ENCODE measurements at places on chromosomes 11 and 22. TPM values are rescaled to one million over a fixed set of nuclear protein-coding genes. Genes with fewer than 3 reads are reported as not detected.

Gene TPBGL
- not detected for total RNA-seq

Gene TRIM48
- total RNA-seq = not detected

DNA sequence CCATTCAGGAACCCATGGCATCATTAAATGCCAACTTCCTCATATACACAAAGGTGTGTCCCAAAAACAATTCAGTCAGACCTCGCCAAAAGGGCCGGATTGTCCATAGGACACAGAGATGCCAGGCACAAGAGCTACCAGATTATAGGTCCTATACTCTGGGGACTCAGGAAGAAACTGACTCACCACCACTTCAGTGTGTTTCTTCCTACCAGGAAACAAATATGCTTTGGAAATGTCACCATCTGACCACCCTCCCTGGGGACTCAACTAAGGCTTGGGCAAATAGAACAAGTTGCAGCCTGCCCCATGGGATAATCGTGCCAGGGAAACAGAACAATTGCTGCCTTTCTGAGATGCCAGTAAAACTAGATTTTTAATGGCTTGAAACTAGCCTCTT is 11.7 kb downstream of the POU2AF3 start:
- no peaks in the 10 kb centered on the region for H3K4me1 ChIP-seq

GRCh38 chr22:50292643-50293440 is 14.6 kb downstream of the PLXNB2 start:
- peaks cover 49% of the 10 kb centered on the region for H3K4me1 ChIP-seq
- no peaks in the 10 kb centered on the region for H3K27me3 ChIP-seq
- peak overlapping the region; percentile 8 for H3K4me3 ChIP-seq
- H3K36me3 ChIP-seq = no peaks in the 10 kb centered on the region
- no peak for DNase-seq

DNA sequence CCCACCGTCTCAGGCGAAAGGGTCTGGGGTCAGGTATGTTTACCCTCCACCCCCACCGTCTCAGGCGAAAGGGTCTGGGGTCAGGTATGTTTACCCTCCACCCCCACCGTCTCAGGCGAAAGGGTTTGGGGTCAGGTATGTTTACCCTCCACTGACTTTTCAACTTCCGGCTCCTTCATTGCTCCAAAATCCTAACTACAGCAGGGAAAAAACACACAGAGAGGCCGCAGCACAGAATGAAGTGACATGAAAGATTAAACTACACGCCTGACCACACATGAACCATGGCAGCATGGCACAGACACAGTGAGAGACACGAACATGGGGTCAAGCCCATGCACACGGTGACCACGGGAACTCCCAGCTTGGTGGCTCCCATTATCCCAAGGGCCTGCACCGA is 634.9 kb upstream of the B3GAT1 start:
- no peaks in the 10 kb centered on the region for H3K4me1 ChIP-seq
- no peak overlapping the region for H3K4me3 ChIP-seq
- no peaks in the 10 kb centered on the region for H3K27me3 ChIP-seq
- DNase-seq = no peak

DNA sequence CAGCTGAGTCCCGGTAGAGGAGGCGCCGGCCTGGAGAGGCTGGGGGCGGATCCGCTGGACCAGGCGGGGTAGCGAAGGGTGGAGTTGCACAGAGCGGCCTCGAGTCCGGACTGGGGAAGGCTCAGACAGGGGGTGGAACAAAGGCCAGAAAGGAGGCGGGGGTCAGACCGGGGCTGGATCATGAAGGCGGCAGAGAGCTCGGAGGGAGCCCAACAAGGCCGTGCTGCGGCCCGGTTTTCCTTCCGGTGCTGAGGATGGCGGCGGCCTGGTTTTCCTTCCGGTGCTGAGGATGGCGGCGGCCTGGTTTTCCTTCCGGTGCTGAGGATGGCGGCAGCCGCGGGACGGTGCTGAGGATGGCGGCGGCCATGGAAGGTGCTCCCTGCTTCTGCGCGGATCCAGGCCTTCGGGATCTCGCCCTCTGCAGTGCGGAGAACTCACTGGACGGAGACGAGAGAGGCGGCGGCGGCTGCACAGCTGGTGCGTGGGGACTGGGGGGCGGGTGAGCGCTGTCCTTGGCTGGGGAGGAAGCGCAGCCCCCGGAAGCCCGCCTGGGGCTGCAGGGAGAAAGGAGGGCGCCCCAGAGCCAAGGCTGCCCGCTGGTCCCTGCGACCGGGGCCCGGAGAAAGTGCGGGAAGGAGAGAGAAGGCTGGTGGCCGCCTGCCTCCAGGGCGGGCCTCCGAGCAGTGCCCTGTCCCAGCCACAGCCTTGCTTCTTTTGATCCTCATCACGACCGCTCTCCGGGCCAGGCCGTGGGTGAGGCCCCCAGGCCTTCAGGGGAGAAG is 350.4 kb upstream of the B3GAT1 start:
- no peak overlapping the region for H3K4me3 ChIP-seq
- no peak for DNase-seq
- H3K36me3 ChIP-seq = no peaks in the 10 kb centered on the region
- no peaks in the 10 kb centered on the region for H3K27me3 ChIP-seq
- no peaks in the 10 kb centered on the region for H3K4me1 ChIP-seq

DNA sequence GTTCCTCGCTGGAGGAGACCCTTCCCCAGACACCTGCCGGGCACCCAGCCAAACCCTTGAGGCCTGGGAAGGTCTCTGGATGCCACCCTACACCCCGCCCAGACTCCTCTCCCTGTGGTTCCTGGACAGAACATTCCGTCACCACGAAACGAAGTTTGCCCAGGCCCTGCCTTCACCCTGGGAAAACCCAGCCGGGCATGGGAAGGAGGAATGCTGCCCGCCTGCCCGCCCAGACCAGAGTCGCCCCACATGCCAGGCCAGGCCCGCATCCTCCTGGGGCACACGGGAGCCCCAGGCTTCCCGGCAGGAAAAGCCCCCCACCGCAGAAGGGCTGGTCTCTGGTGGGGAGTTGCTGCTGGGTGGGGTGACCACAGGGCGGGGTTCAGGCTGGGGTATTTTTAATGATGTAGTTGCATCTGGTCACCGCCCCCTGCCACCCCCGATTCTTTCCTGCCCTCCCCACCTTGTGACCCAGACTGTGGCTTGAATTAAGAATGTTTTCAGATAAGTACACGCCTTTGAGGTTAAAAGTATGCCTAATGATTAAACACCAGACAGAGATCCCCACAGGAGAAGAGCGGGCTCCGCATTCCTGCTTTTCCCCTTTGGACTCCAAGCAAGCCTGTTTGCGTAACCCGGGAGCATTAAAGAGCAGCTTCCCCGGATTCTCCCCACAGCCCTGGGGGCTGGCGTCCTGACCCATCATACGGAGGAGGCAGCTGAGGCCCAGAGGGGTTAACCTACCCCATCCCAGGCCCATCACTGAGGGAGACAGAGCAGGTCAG is 44.6 kb upstream of the PPARA start:
- H3K36me3 ChIP-seq = no peaks in the 10 kb centered on the region
- H3K4me1 ChIP-seq = peaks cover 49% of the 10 kb centered on the region
- no peak overlapping the region for H3K4me3 ChIP-seq
- no peaks in the 10 kb centered on the region for H3K27me3 ChIP-seq

Measured in uterus (tissue), 4 donors.